Endodermal cell (in vitro differentiated cells): ENCODE measurements at places on chromosomes 6 and 20. TPM values are rescaled to one million over a fixed set of nuclear protein-coding genes. Genes with fewer than 3 reads are reported as not detected.

Gene PHACTR3
- 0.13 TPM in 1 of 2 replicates, not detected in the other for total RNA-seq

DNA sequence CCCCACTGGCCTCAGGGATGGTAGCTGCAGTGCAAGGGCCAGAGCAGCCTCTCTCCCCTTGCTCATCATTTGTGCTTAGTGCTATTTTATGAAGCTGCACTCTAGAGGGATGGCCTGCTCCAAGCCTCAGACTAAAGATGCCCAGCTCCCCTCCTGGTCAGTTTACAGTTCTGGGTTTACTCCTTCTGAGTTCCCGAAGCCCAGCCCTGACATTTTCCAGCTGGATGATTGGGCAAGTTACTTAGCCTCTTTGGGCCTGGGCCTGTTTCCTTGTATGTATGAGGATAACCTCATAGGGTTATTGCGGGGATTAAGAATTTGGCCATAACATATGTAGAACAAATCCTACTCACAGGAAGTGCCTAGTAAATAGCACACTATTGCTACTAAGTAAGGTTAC lies 31.8 kb upstream of the EMILIN3 start:
- H3K4me1 ChIP-seq = peaks cover 3% of the 10 kb centered on the region
- no peak overlapping the region for H3K4me3 ChIP-seq
- H3K27me3 ChIP-seq = no peaks in the 10 kb centered on the region
- no peak overlapping the region for H3K27ac ChIP-seq

GRCh38 chr6:142700032-142700431 lies 244.9 kb downstream of the HIVEP2 start:
- DNase-seq = no peak
- H3K27ac ChIP-seq = no peak overlapping the region
- H3K27me3 ChIP-seq = no peaks in the 10 kb centered on the region
- H3K36me3 ChIP-seq = no peaks in the 10 kb centered on the region

DNA sequence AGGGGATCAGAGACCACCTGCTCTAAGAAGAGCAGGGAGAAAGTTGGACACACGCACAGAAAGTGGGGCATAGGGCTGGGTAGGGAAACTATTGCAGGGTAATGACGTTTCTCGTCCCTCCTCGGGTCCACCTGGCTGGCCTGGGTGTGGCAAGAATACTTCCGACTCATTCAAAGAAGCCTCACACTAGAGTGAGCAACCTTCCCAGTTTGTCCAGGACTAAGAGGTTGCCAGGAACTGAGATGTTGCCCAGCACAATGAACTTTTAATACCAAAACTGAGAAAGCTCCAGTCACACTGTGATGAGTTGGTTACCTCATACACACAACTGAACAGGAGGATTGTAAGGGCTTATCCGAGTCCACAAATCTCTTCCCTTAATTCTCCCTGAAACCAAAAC lies 74.5 kb upstream of the ADGRF1 start:
- H3K4me3 ChIP-seq = no peak overlapping the region
- no peak overlapping the region for H3K27ac ChIP-seq
- DNase-seq = no peak
- H3K4me1 ChIP-seq = no peaks in the 10 kb centered on the region
